ENCODE measurements at places on chromosomes 1 and 21.

GRCh38 chr1:26574719-26575251, 45.2 kb downstream of the RPS6KA1 start:
- no peak for DNase-seq

- no peak for DNase-seq
Measured at GRCh38 chr1:15737324-15738319, 1.6 kb downstream of the SLC25A34 start.

GRCh38 chr1:200925831-200926230, 31.1 kb downstream of the INAVA start:
- no peak for DNase-seq

- DNase-seq, result no peak
Measured at GRCh38 chr1:227082999-227083746, 143.1 kb downstream of the COQ8A start.

DNA sequence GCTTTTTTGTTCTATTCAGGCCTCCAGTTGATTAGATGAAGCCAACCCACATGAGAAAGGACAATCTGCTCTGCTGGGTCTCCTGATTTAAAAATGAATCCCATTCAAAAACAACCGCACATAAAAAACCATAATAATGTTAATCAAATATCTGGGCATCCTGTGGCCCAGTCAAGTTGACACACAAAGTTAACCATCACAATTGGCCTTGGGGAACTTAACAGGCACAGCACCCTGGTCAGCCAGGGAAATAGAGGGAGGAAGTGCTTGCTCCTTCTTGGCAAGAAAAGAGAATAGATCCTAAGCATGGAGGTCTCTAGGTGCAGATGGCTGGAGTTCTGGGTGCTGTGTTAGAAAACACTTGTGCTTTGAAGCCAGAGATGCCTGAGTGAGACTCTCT, 109.6 kb upstream of the OLIG2 start:
- DNase-seq, result no peak

GRCh38 chr1:20372676-20373075, 82.0 kb downstream of the VWA5B1 start:
- no peak for DNase-seq

GRCh38 chr1:33682371-33682770, 181.5 kb upstream of the HMGB4 start:
- no peak for DNase-seq

DNA sequence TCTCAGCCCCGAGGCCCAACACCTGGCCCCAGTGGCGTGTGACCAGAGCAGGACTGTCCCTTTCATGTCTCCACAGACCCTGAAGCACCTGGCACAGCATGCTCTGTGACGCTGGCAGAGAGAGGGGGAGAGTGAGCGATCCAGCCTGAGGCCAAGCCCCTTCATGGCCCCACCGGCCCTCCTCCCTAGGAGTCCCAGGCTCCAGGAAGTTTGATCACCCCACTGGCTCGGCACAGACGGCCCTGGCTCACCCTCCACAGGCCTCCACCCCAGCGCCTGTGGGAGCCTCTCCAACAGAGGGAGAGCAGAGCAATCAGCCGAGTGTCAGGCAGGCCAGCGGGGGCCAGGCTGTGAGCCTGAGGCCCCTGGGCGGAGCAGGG, 11.0 kb downstream of the SH3BGRL3 start:
- DNase-seq, result no peak

DNA sequence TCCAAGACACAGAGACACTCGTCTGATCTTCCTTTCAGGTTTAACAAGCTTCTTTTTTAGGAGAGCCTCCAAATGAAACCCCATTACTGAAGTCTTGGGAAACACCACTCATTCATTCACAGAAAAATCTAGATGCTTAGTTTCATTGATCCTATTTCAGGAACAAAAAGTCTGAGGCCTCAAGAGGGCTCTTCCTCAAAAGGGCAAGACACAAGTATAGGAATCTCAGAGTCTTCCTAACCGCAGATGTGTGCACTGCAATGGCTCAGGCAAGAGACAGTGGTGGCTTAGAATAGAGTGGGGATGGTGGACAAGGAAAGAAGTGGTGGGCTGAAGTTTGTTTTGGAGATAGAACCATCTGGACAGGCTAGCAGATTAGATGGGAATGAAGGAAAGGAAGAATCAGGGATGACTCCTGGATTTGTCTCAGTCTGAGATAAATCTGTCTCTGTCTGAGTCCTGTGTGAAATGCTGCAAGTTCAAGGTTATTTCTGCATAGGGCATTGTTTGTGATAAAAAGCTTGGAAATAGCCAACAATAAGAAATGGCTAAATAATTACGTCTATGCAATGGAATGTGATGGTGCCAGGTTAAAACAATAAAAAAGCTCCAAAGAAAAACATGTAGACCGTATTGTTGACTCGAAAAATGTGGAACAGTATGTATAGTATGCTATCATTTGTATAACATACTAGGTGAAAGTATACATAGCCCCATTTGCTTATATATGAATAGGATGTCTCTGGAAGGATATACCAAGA, 8.9 kb upstream of the CTSE start:
- no peak for DNase-seq
